ENCODE measurements at places on chromosomes 1 and 21.

DNA sequence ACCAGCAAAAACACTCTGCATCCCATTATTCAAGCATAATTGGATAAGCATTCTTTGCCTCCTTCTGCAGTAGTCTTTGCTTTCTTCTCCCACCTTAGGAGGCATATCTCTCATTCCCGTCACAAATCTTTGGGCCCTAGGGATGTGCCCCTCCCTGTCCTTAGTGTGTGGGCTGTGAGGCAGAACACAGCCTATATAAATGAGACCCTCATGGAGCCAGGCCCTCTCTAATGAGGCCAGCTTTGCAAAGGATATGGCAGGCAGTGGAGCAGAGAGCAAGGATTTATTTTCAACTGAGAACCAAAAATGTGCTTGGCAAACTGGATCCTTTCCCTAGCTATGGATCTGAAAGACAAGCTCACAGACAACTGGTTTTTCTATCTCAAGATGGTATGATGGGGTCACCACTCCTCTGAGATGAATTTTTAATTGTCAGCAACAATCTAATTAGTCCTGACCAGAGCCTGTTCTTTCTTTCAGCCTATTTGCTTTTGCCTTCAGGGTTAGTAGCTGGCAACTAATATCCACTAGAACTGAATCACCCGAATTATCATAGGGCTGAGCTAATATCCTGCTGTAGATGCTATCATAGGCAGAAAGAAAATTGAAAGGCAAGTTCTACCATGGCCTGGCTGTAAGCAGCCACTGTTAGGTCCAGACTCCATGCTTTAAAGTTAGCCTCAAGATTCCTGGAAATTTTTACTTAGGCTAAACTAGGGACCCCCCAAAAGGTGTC, 134.2 kb downstream of the SYT2 start:
- H3K4me3 ChIP-seq: no peak overlapping the region
- DNase-seq: no peak
- H3K36me3 ChIP-seq: no peaks in the 10 kb centered on the region
- no peaks in the 10 kb centered on the region for H3K4me1 ChIP-seq
- H3K27me3 ChIP-seq: no peaks in the 10 kb centered on the region

GRCh38 chr1:205916541-205916940, 26.7 kb downstream of the SLC26A9 start:
- DNase-seq: no peak
- no peak overlapping the region for H3K4me3 ChIP-seq
- H3K27ac ChIP-seq: no peak overlapping the region
- no peaks in the 10 kb centered on the region for H3K36me3 ChIP-seq
- H3K27me3 ChIP-seq: no peaks in the 10 kb centered on the region

DNA sequence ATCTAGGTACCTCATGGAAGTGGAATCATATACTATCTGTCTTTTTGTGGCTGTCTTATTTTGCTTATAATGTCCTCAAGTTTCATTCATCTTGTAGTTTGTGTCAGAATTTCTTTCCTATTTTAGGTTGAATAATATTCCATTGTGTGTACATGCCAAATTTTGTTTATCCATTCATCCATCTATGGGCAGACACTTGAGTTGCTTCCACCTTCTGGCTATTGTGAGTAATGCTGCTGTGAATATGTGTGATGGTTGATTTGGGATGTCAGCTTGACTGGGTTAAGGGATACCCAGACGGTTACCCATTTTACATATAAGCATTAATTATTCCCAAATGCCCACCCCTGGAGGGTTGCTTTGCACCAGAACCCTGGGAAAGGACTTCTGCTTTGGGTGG, 477.5 kb downstream of the PTPRU start:
- no peak overlapping the region for H3K4me3 ChIP-seq
- no peak for DNase-seq
- no peaks in the 10 kb centered on the region for H3K27me3 ChIP-seq
- no peaks in the 10 kb centered on the region for H3K36me3 ChIP-seq
- no peak overlapping the region for H3K27ac ChIP-seq

GRCh38 chr1:237258871-237259270, 216.9 kb downstream of the RYR2 start:
- no peaks in the 10 kb centered on the region for H3K4me1 ChIP-seq
- no peaks in the 10 kb centered on the region for H3K27me3 ChIP-seq
- no peak overlapping the region for H3K27ac ChIP-seq
- H3K36me3 ChIP-seq: no peaks in the 10 kb centered on the region
- DNase-seq: no peak

DNA sequence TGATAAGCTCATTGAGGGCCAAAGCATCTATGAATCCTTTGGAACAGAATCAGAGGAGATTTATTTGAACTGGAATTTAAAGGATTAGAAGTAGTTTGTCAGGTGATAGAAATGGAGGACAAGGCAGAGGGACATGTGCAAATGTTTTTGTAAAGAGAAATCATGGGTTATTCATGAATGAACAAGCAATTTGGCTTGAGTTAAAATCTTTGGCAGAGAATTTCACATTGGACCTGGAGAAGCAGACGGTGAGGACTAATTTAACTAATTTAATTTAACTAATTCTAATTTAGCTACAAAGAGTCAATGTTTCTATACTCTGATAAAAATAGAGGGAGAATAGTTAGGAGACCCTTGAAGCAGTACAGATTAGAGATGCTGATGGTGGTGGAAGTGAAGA, 36.3 kb downstream of the SNX7 start:
- no peaks in the 10 kb centered on the region for H3K4me1 ChIP-seq
- no peak overlapping the region for H3K4me3 ChIP-seq
- H3K36me3 ChIP-seq: no peaks in the 10 kb centered on the region
- H3K27ac ChIP-seq: no peak overlapping the region

GRCh38 chr1:76160225-76160624, 85.7 kb downstream of the ST6GALNAC3 start:
- no peaks in the 10 kb centered on the region for H3K4me1 ChIP-seq
- H3K36me3 ChIP-seq: no peaks in the 10 kb centered on the region
- no peak overlapping the region for H3K4me3 ChIP-seq
- H3K27ac ChIP-seq: no peak overlapping the region
- no peak for DNase-seq
- H3K27me3 ChIP-seq: no peaks in the 10 kb centered on the region

DNA sequence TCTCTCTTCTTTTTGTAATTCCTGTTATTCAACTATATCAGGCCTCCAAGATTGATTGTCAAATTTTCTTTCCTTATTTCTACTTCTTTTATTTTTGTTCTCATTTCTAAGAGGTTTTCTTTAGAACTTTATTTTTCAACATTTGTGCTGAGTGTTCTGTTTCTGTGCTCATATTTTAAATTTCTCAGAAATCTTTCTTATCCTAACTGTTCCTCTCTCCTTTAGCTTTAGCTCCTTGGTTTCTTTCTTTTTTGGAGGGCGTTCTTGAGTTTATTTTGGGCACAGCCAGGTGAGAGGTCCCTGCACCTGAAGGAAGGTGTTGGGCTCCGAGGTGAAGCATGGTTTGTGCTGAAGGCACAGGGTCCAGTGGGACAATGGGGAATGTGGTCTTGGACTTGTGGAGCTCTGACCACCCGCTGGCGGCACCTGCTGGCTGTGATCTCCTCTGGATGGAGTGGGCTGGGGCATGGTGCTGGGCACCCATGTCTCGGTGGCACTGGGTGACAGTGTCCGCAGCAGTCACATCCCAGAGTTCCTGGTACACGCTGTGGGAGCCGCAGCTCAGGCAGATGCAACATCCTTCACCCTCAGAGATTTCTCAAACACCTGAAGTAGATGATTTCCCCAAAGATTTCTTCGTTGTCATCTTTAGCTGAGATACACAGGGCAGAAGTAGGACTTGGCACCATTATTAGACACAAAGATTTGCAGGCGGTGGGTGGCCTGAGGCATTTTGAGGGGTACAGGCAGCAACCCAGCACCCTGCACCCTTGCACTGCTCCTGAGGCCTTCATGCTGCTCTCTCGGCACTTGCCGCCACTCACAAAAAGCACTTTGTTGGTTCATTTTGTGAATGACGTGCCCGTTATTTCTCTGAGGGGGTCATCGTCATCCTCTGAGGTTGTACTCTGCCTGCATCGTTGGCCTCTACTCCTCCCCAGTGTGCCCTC, 38.2 kb upstream of the DIP2A start:
- DNase-seq: no peak
- H3K4me1 ChIP-seq: no peaks in the 10 kb centered on the region
- H3K36me3 ChIP-seq: no peaks in the 10 kb centered on the region
- H3K27me3 ChIP-seq: no peaks in the 10 kb centered on the region
- no peak overlapping the region for H3K4me3 ChIP-seq

GRCh38 chr21:33902349-33902748, 13.3 kb downstream of the ATP5PO start:
- H3K27ac ChIP-seq: no peak overlapping the region
- no peaks in the 10 kb centered on the region for H3K27me3 ChIP-seq
- peaks cover 8% of the 10 kb centered on the region for H3K4me1 ChIP-seq
- no peak overlapping the region for H3K4me3 ChIP-seq

GRCh38 chr1:34270181-34270580, 93.5 kb downstream of the C1orf94 start:
- no peaks in the 10 kb centered on the region for H3K36me3 ChIP-seq
- no peaks in the 10 kb centered on the region for H3K27me3 ChIP-seq
- no peak overlapping the region for H3K4me3 ChIP-seq
- DNase-seq: no peak
- H3K4me1 ChIP-seq: no peaks in the 10 kb centered on the region

DNA sequence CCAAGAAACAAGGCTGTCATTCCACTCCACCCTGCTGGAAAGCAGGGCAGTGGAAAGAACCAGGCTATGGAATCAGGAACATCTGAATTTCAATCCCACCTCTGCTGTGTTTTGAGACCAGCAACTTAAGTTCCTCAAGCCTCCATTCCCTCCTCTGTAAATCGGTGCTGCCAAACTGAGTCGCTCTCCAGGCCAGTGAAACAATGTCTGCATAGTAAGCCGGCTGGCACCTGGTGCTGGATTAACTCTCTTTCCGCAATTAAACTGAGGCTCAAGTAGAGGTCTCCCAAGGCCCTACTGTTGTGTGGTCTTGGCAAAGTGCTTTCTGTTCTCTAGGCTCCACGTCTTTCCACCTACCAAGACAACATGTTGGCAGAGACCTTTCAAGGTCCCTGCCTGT, 65.3 kb downstream of the SSBP3 start:
- H3K36me3 ChIP-seq: no peaks in the 10 kb centered on the region
- H3K27me3 ChIP-seq: no peaks in the 10 kb centered on the region
- DNase-seq: no peak
- H3K27ac ChIP-seq: peak overlapping the region; percentile 14
- peaks cover 30% of the 10 kb centered on the region for H3K4me1 ChIP-seq

GRCh38 chr1:74824497-74825107, 91.7 kb downstream of the TYW3 start:
- no peak overlapping the region for H3K4me3 ChIP-seq
- no peaks in the 10 kb centered on the region for H3K4me1 ChIP-seq
- no peaks in the 10 kb centered on the region for H3K36me3 ChIP-seq
- no peak overlapping the region for H3K27ac ChIP-seq
